ENCODE measurements at places on chromosomes 5 and 9. TPM values are rescaled to one million over a fixed set of nuclear protein-coding genes. Genes with fewer than 3 reads are reported as not detected.

PITX1 gene
- not detected for total RNA-seq

THBS4 gene
- 0.37 TPM for total RNA-seq

SLC34A3 gene
- not detected for total RNA-seq

- H3K36me3 ChIP-seq: no peaks in the 10 kb centered on the region
- no peaks in the 10 kb centered on the region for H3K27me3 ChIP-seq
- no peak for DNase-seq
- no peak overlapping the region for H3K4me3 ChIP-seq
- no peak overlapping the region for H3K27ac ChIP-seq
Observed at GRCh38 chr5:115309751-115310370, 13.4 kb upstream of the CCDC112 start.

- no peaks in the 10 kb centered on the region for H3K36me3 ChIP-seq
- no peaks in the 10 kb centered on the region for H3K27me3 ChIP-seq
- H3K4me1 ChIP-seq: peaks cover 68% of the 10 kb centered on the region
- DNase-seq: no peak
Observed at GRCh38 chr5:76388236-76388635, 14.8 kb upstream of the IQGAP2 start.

Data from right lobe of liver (tissue), 6 donors.